CD4-positive, alpha-beta T cell (primary cell): ENCODE measurements at places on chromosomes 6 and 20. TPM values are rescaled to one million over a fixed set of nuclear protein-coding genes. Genes with fewer than 3 reads are reported as not detected.

The CLVS2 gene
- not detected for total RNA-seq

The RGS17 gene
- not detected for total RNA-seq

The RAD21L1 gene
- 0.58 TPM for total RNA-seq

DNA sequence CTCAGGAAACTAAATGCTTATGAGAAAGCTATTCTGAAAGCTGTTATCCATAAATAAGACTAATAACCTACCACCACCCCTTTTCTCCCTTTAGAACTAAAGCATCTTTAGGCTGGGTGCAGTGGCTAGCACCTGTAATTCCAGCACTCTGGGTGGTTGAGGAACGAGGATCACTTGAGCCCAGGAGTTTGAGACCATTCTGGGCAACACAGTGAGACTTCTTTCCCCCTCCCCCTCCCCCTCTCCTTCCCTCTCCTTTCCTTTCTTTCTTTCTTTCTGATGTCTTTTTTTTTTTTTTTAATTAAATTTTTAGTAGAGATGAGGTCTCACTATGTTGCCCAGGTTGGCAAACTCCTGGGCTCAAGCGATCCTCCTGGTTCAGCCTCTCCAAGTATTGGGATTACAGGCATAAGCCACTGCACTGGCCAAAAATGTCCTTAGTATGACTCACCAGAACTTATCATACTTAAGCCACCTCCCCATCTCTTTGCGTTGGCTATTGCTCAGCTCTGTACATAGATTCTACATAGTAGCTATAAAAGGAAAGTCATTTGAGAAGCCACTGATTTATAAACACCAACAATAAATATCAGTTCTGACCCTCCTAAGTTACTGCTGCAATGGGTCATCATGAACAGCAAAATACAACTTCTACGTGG is 54.8 kb upstream of the SPDEF start:
- H3K36me3 ChIP-seq = peaks cover 24% of the 10 kb centered on the region
- H3K4me3 ChIP-seq = no peak overlapping the region
- H3K4me1 ChIP-seq = peaks cover 2% of the 10 kb centered on the region
- no peak for DNase-seq
- no peaks in the 10 kb centered on the region for H3K27me3 ChIP-seq

DNA sequence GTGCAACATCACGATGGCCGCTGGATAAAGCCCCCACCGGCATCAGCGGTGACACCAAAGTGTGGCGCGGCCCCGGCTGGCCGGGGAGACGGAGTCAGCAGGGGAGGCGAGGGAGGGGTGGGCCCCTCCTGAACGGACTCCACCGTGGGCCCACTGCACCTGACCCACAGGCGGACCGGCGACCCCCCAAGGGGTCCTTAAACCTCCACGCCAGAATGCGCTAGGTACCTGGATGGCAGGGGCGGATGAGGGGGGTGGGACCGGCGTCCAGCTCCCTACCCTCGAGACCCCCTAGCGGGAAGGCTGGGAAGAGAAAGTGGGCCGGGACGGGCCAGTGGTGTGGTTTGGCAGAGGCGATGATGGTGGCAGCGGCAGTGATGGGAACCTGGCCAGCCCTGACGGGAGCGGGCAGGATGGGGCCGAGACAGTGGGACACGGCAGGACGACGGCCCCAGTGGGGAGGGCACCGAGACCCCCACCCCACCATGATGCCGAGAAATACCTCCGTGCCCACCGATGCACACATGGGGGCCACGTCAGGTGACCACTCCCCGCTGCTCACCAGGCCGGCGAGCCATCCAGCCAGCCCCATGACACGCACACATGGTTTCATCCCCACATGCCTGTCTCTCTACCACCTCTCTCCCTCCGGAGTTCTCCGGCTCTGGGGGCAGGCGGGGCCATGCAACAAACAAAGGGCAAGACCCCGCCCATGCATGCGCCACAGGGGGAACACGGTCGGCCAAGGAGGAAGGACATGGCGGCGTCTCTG is 771.9 kb upstream of the DEFB115 start:
- H3K27me3 ChIP-seq = no peaks in the 10 kb centered on the region
- H3K4me1 ChIP-seq = no peaks in the 10 kb centered on the region
- no peak overlapping the region for H3K27ac ChIP-seq
- DNase-seq = no peak
- H3K4me3 ChIP-seq = no peak overlapping the region
